ENCODE measurements at places on chromosomes 4 and X.

DNA sequence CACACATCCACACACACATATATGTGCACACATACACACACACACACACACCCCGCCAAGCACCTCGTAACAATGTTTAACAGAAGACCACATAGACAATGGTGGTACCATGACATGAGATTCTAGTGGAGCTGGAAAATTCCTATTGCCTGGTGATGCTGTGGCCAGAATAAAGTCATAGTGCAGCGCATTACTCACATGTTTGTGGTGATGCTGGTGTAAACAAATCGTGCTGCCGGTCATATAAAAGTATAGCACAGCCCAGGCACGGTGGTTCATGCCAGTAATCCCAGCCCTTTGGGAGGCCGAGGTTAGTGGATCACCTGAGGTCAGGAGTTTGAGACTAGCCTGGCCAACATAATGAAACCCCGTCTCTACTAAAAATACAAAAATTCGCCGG is 275.2 kb downstream of the TRIML1 start:
- DNase-seq = no peak

DNA sequence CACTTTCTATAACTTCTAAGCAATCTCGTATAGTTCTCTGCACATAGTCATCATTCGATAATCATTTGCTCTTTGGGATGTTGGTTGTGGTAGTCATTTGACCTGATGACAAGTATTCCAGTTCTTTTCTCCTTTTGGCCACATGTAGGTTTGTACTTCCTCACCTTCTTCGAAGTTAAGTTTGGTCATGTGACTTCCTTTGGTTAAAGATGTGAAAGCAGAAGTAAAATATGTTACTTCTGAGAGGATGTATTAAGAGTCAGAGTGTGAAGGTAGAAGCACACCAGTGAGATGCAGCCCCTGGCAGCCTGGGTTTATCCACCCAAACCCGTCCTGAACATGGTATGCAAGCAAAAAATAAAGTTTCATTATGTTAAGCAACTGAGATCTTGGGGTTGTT is 48.9 kb upstream of the ZNF518B start:
- DNase-seq = no peak

- DNase-seq = no peak
Observed at GRCh38 chr4:86938771-86939520, 4.1 kb downstream of the AFF1 start.

DNA sequence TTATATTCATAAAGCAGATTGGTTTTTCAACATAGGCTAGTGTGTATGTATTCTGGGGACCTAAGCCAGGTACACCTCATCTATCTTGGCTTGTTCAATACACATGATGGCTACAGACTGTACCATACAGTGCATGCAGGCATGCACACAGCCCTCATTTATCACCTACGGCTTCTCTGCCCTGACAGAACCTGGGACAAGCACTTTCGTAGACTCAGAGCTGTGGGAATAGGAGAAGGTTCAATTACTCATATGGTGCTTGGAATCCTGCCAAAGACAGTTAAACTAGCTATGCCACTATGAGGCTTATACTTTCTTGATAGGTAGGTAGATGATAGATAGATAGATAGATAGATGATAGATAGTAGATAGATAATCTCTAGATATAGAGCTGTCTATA is 457.2 kb downstream of the GALNTL6 start:
- DNase-seq = no peak

GRCh38 chr4:172578712-172579111 is 589.9 kb upstream of the GALNT7 start:
- DNase-seq = no peak

DNA sequence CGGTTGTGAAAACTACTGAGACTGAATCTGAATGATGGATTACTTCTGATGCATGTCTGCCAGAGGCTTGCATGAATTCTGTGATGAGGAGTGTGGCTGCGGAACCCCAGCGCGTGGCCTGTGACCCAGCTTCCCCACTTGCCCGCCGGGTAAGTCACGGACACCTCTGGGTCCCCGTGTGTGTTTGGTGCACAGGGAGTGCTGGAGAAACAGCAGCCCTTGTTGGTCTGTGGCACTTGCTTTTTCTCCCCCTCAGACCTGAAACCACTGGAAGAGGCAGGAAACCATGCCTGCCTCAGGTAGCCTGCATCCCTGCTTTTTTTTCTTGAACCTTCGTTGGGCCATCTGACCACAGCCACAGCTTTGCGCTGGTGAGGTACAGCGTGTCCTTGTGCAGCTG is 51.9 kb upstream of the TADA2B start:
- no peak for DNase-seq

- no peak for DNase-seq
Observed at GRCh38 chr4:76630741-76631140, 195.7 kb downstream of the SHROOM3 start.

DNA sequence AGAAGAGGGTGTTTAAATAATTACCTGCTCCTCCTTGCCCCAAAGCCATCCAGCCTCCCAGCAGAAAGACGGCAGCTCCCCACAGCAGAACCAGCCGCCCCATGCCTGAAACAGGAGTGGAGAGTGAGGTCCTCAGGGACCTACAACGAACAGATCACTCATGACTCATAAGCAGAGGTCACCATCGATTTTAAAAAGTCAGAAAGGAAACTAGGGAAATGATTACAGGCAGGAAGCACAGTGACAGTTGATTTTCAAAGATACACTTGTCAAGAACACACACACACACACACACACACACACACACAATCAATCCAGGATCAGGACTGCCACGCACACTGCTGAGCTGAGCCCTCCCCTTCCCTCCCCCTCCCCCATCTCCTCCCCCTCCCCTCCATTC is at the start of gene CRLF2:
Gene CRLF2, minus strand, starts transcription at position 118 of the 400 bp plus-strand sequence. Its CDS starts 15 bp downstream, at position 103.
- peak; percentile 23 for DNase-seq

GRCh38 chr4:15410750-15411149 is 17.1 kb upstream of the C1QTNF7 start:
- DNase-seq = no peak

DNA sequence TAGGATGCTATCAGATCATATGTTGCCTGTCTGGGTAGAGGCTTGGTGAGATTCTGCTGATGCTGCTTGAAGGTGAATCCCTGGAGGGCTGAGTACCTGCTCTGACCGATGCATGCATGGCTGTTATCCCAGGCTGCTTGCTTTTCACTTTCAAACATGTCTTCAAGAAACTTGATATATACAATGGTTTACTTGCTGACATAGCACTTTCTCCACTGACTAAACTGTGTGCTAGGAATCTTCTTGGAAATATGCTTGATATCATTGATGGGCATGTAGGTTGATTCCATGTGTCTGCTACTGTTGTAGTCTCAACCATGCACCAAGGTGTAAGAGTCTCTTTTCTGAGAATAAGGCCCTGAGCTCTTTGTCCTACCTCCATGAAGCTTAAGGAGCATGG is 79.6 kb upstream of the WDR1 start:
- DNase-seq = no peak

GRCh38 chr4:143455211-143455610 is 58.3 kb upstream of the SMARCA5 start:
- no peak for DNase-seq

DNA sequence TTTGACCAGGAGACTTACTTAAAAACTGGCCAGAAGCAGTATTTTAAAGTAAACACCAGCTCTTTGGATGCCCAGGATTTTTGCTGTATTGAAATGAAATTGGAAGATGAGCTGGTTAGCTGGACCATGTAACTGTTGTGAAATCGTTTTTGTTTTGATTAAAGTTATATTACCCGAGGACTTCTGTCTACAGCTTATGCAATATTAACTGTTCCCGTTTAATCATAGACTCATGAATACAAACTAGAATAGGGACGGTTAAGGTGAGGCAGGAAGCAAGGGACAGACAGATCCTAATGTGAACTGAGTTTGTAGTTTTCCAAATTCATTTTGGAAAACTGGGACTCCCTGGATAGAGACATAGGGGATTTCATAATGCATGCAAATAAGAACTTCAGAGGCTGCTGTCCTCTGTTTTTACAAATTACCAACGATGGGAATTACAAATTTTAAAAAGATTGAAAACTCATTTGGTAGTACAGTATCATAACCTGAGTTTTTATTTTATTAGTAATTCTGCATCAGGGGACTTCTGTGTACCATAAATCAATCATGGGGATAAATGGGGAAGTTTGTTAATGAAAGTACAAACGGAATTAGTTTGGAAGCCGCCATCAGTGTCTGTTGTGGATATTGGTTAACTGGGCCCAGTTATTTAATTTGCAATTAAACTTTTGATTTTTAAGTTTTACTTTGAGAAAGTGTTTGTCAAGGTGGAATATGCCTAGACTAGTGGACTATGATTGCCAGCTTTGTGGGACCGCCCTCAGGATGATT is 304.4 kb downstream of the AFF2 start:
- DNase-seq = no peak

- no peak for DNase-seq
Observed at GRCh38 chr4:27001398-27002164, 140.9 kb downstream of the STIM2 start.

DNA sequence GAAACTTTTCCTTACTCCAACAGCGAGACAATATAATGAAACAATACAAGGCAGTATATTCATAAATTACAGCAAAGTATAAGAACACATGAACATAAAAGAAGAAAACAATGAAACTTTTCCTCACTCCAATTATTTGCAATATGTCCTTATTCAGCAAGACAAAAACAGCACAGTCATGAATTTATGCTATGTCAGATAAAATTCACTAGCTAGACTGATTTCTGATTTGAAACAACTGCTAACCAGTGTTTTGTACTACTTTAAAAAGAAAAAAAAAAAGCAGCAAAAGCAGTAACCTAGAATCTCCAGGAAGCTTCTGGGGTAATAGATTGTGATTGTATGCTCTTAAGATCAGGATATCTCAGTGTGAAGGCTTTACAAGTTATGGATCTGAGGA is 45.2 kb upstream of the UNC5C start:
- DNase-seq = no peak

GRCh38 chr4:41427306-41427882 is 110.6 kb upstream of the LIMCH1 start:
- no peak for DNase-seq

DNA sequence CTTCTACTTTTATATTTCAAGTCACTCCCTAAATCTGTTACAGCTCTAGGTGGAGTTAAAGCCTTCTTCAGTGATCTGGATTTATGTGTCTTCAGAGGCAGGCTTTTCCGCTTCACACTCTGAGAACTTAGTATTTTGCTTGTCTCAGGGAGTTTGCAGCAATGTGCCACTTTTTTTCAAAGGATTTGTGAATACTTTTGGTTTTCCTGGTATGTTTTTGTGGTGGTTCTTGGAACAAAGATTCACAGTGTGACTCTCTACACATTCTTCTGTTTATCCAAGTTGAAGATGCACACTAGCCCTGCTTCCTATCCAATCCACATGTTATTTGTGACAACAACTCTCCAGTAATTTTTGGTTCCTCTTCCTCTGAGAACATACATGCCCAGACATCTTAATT is 1253.7 kb downstream of the TECRL start:
- no peak for DNase-seq

DNA sequence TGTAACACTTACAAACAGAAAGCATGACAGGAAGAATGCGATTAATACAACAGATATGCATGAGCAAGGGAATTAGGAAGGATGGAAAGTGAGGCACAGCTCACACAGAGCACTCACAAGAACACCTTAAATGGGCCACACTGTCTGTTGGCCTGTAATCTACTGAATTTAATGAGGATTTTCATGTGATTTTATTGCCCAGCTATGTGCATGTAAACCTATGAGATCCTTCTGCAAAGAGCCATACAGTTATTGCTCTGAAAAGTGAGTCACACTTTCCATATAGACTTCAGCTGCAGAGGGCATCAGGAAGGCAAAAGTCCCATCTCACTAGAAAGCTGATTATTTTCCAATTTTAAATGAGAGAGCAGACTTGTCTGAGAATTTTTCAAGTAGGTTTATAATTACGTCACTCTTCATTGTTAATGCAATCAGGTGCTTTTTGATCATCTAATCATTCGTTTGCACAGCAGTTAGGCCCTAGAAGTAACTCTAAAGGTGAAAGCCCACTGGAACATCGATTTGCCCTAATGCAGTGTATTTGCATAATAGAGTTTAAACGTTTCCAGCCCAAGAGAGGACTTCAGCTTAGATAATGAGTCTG is 832.7 kb upstream of the INTU start:
- no peak for DNase-seq

DNA sequence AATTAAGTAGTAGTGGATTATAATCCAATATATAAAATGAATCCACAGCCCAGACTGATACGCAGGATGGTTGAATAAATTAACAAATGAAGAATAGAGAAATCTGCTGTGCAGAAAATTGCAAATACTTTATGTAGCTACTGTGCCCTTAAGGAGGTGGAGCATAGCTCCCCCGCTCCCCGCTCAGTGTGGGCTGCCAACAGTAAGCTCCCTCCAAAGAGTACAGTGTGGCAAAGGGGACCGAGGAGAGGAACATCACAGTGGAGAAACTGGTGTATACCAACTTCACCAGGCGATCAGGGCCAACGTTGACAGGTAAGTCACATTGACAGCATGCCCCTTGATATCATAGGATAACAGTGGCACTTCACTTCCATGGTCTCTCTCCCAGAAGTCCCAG is 57.9 kb upstream of the CLDN34 start:
- DNase-seq = no peak

DNA sequence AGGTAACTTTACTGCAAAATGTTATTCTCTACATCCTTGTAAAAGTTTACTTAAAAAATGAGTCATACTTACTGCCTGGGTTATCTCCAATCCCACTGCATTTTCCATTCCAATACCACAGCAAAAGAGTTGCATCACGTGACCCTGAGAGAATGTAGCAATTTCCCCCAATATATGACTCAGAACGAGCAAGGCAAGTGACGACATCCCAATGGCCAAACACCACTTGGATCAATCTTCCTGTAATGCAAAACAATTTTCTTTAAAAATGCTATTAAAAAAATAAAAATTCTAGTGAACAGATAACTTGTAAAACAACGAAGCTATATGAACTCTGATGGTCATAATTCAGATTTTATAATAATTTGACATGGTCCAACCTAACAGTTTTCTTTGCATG is 224.3 kb downstream of the DCLK2 start:
- no peak for DNase-seq

- no peak for DNase-seq
Observed at GRCh38 chr4:23153076-23153475, 460.3 kb downstream of the GBA3 start.

- DNase-seq = no peak
Observed at GRCh38 chrX:32392655-32393054, 818.7 kb downstream of the DMD start.

DNA sequence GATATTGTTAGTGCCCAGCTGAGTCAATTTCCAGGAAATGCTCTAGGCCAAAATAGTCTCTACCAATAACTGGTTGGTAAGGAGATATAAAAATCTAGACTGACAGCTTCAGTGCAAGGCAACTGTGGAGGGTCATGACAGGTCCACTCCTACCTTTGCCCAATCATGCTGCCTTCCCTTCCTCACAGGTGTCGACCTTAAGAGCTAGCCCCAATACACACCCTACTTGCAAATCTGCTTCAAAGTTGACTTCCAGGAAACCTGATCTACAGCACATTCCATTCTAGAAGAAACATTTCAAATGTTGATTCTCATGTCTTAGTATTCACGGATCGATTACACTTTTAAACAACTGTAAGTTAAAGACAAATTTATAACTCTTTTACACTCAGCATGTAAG is 1455.5 kb downstream of the TECRL start:
- DNase-seq = no peak
